Omental fat pad (tissue), 4 donors: ENCODE measurements at places on chromosomes 7 and 10.

DNA sequence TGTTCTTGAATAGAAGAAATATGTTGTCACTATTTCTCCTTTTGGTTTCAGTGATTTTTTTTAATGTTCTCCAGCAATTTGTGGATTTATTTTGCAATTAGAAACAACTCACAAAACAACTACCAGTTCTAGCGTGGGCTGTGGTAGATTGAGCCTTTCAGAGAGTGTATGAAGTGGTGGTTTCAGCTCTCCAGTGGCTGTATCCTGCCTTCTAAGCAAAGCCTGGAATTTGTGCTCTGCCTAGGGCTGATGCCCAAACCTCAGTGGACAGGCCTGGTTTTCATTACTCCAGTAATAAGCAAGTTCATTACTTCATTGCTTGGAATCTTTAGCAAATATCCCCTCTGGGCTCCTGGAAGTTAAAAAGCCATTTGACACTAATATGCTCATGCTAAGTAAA is 35.9 kb downstream of the APBB1IP start:
- no peak for DNase-seq

- DNase-seq = no peak
Observed at GRCh38 chr10:122152544-122152943, 118.6 kb upstream of the BTBD16 start.

- no peak for DNase-seq
Observed at GRCh38 chr7:127935847-127936376, 95.3 kb downstream of the LRRC4 start.

GRCh38 chr7:14834456-14834855 is 68.1 kb downstream of the DGKB start:
- no peak for DNase-seq

- no peak for DNase-seq
Observed at GRCh38 chr10:112655722-112656121, 208.7 kb downstream of the VTI1A start.

DNA sequence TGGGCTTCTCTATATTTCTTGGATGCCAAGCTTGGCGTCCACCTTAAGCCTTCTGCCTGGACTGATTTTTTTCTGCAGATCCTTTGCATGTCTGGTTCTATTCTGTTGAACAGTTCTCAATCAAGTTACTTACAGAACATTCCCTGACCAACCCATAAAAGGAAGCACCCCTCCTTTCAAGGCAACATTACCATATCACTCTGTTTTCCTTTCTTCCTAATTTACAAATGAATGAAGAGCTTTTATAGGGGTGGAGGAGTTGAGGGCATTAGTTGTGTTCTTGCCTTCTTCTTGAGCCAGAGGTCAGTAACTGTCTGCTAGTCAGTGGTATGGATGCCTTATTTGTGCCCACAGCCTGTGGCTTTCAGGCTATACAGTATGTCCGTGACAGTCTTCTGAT is 361.0 kb downstream of the PHTF2 start:
- no peak for DNase-seq

- no peak for DNase-seq
Observed at GRCh38 chr7:118855290-118855689, 630.8 kb downstream of the ANKRD7 start.

DNA sequence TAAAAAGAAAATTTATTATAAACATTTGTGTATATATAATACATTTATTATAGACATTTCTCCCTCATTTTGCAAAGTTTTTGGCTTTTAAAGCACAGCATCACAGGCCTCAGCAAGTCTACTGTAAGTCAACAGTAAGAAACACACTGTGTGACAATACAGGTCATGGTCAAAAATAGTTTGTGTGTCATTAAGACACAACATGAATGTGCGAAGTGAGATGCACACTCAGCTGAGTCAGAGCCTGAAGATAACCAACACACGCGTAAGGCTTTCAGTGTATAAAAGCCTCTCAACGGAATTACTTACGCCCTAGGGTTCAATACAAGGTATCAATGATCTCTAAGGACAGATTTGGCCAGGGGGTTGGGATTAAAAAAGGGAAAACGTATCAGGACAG is 157.6 kb downstream of the PIP4K2A start:
- no peak for DNase-seq

DNA sequence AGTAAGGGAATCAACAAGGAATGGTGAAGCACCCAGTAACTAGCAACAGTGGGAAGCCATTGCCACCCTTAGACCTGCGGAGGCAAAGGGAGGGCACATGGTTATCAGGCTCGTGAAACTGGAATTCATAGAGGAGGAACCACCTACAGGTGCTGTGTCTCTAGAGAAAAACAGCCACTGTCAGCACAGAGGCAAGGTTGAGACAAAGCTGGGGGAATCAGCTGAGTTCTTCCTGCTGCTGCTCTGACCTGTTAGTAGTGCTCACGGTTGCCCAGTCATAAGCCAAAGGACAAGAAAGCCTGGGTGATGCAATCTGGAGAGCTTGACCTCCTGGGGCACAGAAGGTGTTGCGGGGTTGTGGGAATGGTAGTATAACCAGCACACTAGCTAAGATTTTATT is 110.1 kb downstream of the TPST1 start:
- no peak for DNase-seq

DNA sequence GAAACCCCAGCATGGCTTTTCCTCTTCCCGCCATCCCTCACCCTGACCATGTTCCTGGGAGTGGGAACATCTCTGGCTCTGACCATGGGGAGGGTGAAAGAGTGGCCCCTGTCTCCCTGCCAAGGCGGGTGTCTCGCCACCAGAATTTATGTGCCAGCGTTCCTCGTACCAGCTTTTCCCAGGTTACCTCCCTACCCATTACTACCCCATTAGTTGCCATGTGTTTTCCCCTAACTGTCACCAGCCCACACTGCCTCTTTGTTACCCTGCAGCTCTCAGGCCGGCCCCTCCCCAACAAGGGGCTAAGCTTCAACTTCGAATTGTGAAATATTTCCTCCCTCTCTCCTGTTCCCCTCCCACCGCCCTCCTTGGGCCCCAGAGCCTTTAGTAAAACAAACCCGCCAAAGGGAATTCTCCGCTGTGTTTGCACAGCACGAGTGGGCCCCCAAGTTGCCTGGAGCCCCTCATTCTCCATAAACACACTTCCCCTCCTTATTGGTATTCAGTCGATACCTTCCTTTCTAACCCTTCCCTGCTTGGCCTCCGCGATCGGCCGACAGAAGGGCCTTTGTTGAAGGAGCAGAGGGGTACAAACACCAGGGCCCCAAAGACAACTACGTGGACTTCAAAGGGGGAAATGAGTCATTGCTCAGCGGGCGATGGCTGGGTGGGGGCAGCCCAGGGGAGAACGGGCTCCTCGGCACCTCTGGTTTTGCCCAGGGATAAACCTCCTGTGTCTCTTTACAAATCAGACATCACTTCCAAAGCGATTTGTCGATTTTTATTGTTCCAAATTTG is 45.5 kb downstream of the SLIT1 start:
- no peak for DNase-seq

DNA sequence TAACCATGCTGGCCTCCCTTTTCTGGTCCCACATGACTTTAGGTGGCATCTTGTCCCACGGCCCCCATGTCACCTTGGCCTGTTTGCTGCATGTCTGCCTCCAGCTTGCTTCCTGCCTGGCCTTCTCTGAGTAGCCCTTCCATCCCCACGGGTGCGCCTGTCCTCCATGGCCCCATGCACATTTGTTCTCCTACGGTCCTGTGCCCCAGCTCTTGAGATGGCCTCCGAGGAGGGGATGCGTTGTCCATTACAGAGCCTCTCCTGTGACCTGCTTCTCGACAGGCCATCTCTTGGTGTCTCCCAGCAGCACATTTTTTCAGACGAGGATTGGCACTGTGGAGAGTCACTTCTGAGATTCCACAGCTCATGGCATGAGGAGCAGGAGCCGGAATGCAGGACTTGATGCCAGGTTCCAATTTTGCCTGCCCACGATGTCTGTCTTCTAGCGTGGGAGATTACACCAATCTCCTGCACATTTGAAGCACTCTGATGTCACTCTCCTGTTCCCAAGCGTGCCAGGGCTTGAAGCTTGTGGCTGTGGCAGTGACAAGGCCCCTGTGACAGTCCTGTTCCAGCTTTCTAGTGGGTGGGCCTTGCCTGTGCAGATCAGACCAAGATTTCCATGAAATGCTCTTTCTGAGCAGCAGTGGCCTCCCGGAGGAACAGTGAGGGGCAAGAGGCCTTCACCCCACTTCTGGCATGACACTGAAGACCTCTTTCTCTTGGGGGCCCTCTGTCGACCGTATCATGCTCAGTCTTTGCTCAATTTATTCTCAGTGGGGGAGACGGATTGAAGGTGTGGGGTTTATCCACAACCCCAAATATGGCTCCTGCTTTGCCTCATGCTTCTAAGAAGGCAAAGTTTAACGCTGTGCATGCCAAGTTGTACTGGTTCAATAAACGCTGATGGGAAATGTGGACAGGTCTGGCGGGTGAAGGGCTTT is 13.4 kb downstream of the WDFY4 start:
- DNase-seq = no peak

DNA sequence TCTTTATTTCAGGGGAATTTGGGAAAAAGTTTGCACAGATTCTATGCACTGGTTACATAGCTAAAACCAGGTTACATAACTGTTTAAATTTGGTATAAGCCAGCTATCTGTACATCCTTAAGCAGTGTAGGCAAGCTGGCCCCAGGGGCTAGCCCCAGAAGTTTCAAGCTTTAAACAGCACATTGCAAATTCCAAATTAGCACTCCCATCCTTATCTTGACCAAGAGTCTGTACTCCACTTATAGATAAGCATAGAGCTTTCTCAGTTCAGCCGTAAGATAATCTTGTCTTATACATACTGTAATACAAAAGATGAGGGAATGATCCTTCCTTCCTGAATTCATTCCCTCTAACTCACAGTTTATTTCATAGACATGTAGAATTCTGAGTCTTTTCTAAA is 109.3 kb downstream of the SPAG6 start:
- DNase-seq = no peak

GRCh38 chr7:124959676-124960075 is 30.1 kb upstream of the POT1 start:
- no peak for DNase-seq
